Heart left ventricle (tissue), 16 donors: ENCODE measurements at places on chromosomes 5 and 9. TPM values are rescaled to one million over a fixed set of nuclear protein-coding genes. Genes with fewer than 3 reads are reported as not detected.

Gene GPR150
- total RNA-seq, result 0.17 TPM

Gene RAPGEF6
- total RNA-seq, result 7.6 TPM

Gene SV2C
- not detected for total RNA-seq

Gene TRAF1
- total RNA-seq, result 7.8 TPM

Gene AOPEP
- total RNA-seq, result 200 TPM

Gene ROR2
- 3.8 TPM for total RNA-seq

Gene HRCT1
- 8.1 TPM for total RNA-seq

Gene KIF27
- total RNA-seq, result 2.7 TPM

DNA sequence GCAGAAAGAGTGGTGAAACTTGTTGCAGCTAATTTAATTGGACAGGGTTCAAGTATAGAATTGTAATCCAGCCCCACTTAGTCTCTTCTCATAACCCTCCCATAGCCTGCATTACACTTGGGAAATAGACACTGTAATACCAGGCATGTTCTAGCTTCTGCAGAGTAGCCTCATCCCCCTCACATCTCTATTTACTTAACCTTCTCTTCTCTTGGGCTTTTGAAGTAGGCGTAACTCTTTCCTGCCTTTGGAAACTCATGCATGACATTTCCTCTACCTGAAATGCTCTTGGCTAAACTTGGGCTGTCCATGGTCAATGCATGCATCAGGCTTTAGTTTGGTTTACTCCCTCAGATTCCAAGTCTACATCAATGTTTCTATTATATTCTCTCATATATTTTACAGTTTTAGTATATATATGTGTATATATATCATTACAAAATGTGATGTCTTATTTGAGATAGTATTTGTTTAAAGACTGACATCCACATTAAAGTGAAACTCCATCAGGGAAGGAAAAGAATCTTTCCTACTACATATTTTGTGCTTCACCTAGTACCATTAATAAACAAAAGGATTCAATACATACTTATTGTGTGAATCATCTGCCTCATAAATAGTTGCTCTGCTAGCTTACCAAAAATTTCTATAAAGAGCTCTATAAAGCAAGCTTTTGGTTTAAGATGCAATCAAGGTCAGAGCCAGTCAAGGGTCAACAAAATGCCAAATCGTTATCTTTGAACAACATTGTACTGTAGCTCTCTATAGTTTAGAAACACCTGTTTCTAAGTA, 1158.0 kb downstream of the MAT2B start:
- no peak overlapping the region for H3K4me3 ChIP-seq
- H3K4me1 ChIP-seq, result no peaks in the 10 kb centered on the region
- no peak overlapping the region for H3K27ac ChIP-seq
- H3K36me3 ChIP-seq, result no peaks in the 10 kb centered on the region

GRCh38 chr5:168831383-168831782, 252.2 kb upstream of the PANK3 start:
- H3K27ac ChIP-seq, result no peak overlapping the region
- H3K27me3 ChIP-seq, result no peaks in the 10 kb centered on the region
- DNase-seq, result no peak
- H3K36me3 ChIP-seq, result no peaks in the 10 kb centered on the region
- H3K4me1 ChIP-seq, result no peaks in the 10 kb centered on the region
- H3K4me3 ChIP-seq, result no peak overlapping the region

- no peaks in the 10 kb centered on the region for H3K27me3 ChIP-seq
- no peaks in the 10 kb centered on the region for H3K4me1 ChIP-seq
- H3K36me3 ChIP-seq, result no peaks in the 10 kb centered on the region
- H3K4me3 ChIP-seq, result no peak overlapping the region
These were observed 1412.1 kb downstream of the EFNA5 start for GRCh38 chr5:106258591-106259125.

DNA sequence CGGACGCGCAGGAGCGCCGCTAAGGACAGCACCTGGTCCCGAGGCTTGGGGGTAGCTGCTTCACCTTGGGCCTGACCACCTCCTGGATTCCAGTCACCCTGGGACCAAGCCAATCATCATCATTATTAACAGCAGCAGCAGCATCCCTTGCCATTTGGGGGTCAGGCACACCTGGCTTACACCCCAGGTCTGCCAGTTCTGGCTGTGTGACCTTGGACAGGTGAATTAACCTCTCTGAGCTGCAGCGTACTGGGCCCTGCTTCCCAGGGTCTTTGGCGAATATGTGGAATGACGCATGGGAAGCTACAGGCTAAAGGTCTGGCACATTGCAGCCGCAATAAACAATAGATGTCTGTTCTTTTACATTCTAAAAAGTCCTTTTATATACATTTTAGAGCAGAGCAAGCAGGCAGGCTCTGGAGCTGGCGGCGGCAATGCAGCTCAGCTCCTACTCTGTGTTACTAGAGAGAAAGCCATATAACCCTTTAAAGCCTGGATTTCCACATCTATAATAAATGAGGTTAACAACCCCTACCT, 97.8 kb upstream of the CPLX2 start:
- H3K27me3 ChIP-seq, result peaks cover 27% of the 10 kb centered on the region
- no peaks in the 10 kb centered on the region for H3K4me1 ChIP-seq
- DNase-seq, result no peak
- no peaks in the 10 kb centered on the region for H3K36me3 ChIP-seq

GRCh38 chr5:108760512-108760911, 12.8 kb downstream of the FER start:
- H3K27me3 ChIP-seq, result no peaks in the 10 kb centered on the region
- no peaks in the 10 kb centered on the region for H3K36me3 ChIP-seq
- no peak overlapping the region for H3K27ac ChIP-seq
- peaks cover 3% of the 10 kb centered on the region for H3K4me1 ChIP-seq
- no peak for DNase-seq
- no peak overlapping the region for H3K4me3 ChIP-seq

DNA sequence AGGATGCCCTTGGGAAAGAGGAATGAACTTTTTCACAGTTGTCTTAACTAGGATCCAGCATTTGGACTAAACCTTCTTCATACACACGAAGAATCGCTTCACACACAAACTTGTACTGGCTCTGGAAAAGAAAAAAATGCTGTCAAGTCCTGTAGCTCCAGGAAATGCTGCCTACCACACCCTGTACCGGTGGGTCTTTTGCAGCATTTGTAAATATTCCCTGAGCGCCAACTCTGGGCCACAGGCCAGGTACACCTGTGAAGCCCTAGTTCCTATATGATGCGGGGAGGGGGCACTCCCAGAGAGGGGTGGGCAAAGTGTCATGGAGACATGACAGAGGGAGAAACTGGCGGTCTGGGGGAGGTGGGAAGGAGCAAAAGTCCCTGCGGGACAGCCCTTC, 58.7 kb upstream of the EPB41L4B start:
- H3K27ac ChIP-seq, result no peak overlapping the region
- no peak overlapping the region for H3K4me3 ChIP-seq
- DNase-seq, result no peak
- H3K36me3 ChIP-seq, result peaks cover 3% of the 10 kb centered on the region

DNA sequence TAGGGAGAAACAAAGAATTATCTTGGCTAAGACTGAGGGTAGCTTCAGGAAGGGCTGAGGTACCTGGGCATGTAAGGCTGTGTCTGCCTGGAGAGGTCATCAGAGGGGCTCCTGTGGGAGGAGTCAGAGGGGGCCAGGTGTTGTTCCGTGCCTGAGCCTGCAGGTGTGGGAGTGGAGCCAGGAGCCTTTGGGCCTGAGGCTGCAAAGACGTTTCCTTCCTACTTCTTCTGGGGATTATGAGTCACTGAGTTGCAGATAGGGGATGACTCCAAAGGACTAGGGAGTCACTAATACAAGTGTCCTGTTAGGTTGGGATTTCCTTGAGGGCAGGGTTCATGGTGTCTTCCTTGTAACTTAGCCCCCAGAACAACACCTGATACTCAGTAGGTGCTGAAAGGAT, 391.1 kb downstream of the ARHGEF28 start:
- H3K36me3 ChIP-seq, result no peaks in the 10 kb centered on the region
- no peak for DNase-seq
- no peak overlapping the region for H3K4me3 ChIP-seq
- no peaks in the 10 kb centered on the region for H3K27me3 ChIP-seq
- H3K4me1 ChIP-seq, result no peaks in the 10 kb centered on the region

DNA sequence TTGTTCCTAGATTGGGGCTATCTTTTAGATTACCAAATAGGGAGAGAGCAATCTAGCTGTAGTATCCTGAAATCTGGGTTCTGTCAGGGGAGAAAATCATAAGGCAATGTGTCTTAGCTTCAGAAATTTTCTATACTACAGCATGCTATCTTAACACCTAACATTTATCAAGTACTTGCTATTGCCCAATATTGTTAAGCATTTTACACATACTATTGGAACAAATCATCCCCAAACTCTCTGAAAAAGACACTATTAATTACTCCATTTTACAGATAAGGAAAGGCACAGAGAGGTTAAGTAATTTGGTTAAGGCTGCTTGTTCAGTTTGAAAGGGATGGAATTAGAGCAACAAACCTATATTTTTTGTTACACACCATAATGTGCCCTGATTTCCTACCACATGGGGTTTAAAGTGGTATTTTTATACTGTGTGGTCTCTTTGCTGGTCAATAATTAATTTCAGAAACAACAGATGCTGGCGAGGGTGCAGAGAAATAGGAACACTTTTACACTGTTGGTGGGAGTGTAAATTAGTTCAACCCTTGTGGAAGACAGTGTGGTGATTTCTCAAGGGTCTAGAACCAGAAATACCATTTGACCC, 57.2 kb upstream of the RIC1 start:
- H3K4me1 ChIP-seq, result peaks cover 17% of the 10 kb centered on the region
- no peaks in the 10 kb centered on the region for H3K27me3 ChIP-seq
- DNase-seq, result no peak
- H3K4me3 ChIP-seq, result no peak overlapping the region

GRCh38 chr5:156920042-156920860, 42.8 kb downstream of the TIMD4 start:
- H3K36me3 ChIP-seq, result no peaks in the 10 kb centered on the region
- H3K27ac ChIP-seq, result no peak overlapping the region
- no peaks in the 10 kb centered on the region for H3K4me1 ChIP-seq
- DNase-seq, result no peak

DNA sequence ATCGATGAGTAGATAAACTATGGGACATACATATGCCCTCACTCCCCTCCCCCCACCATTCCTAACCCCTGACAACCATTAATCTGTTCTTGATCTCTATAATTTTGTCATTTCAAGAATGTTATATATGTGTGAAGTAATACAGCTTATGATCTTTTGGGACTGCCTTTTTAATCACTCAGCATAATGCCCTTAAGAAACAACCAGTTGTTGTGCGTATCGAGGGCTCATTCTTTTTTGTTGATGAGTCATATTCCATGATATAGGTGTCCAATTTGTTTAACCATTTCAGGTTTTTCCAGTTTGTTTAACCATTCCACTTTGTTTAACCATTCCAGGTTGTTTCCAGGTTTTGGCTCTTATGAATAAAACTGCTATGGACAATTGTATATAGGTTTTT, 75.6 kb downstream of the ARHGEF28 start:
- no peaks in the 10 kb centered on the region for H3K4me1 ChIP-seq
- H3K27ac ChIP-seq, result no peak overlapping the region
- no peaks in the 10 kb centered on the region for H3K27me3 ChIP-seq
- H3K4me3 ChIP-seq, result no peak overlapping the region
- DNase-seq, result no peak

DNA sequence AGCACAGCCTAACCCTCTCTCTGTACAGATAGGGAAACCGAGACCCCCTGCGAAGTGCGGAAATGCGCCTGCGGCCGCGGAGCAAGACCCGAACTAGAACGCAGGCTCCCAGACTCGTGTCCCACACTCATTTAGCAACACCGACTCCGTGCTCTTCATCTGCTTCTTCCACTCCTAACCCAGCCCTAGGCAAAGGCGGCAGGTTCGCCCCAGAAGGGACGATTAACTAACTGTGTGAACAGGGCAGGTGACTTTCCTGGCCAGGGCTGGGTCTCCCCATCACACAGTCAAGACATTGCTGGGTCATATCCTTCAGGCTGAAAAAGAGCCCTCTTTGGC, 903 bp downstream of the CDX1 start:
- H3K27ac ChIP-seq, result no peak overlapping the region
- no peak for DNase-seq
- no peaks in the 10 kb centered on the region for H3K4me1 ChIP-seq
- H3K4me3 ChIP-seq, result no peak overlapping the region

- no peak overlapping the region for H3K27ac ChIP-seq
- H3K4me3 ChIP-seq, result no peak overlapping the region
- H3K36me3 ChIP-seq, result no peaks in the 10 kb centered on the region
- peaks cover 8% of the 10 kb centered on the region for H3K4me1 ChIP-seq
These were observed 11.3 kb downstream of the MSX2 start for GRCh38 chr5:174735498-174736330.

GRCh38 chr5:93622240-93622885, 39.3 kb downstream of the NR2F1 start:
- peaks cover 18% of the 10 kb centered on the region for H3K4me1 ChIP-seq
- no peak overlapping the region for H3K4me3 ChIP-seq
- peak overlapping the region; percentile 73 for H3K27ac ChIP-seq
- DNase-seq, result no peak
- H3K27me3 ChIP-seq, result no peaks in the 10 kb centered on the region

DNA sequence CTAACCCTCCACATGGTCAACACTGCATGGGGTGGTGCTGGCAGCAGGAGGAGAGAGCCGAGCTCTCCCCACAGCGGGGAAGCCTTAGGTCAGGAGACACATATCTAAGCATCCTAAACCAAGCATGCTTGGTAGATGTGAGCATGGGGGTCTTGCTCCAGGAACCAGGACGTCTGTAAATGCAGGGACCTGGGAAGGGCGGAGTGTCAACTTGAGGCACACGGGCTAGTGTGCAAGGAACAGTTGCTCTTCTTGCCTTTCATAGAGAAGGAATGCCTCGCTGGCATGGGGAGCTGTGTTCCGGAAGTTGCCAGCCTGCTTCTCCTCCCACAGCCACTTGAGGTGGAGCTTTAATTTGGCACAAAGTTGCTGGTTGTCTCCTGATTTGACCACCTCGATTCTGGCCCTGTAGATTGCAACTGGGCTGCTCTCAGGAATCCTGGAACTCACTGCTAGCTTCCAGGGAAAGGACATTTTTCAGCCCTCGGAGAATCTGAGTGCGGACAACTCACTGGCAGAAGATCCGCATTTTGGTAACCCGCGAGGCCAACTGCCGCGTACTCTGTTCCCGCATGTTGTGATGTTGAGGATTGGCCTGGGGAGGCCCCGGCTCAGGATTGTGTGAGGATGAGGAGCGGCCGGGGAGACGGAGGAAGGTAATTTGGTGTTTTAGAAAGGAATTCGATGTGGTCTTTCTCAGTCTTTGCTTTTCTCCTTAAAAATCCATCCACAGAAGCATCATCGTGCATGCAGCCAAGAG, 370.3 kb upstream of the IRX1 start:
- no peaks in the 10 kb centered on the region for H3K27me3 ChIP-seq
- no peaks in the 10 kb centered on the region for H3K36me3 ChIP-seq
- no peak overlapping the region for H3K27ac ChIP-seq
- peak; percentile 9 for DNase-seq
- H3K4me3 ChIP-seq, result no peak overlapping the region

DNA sequence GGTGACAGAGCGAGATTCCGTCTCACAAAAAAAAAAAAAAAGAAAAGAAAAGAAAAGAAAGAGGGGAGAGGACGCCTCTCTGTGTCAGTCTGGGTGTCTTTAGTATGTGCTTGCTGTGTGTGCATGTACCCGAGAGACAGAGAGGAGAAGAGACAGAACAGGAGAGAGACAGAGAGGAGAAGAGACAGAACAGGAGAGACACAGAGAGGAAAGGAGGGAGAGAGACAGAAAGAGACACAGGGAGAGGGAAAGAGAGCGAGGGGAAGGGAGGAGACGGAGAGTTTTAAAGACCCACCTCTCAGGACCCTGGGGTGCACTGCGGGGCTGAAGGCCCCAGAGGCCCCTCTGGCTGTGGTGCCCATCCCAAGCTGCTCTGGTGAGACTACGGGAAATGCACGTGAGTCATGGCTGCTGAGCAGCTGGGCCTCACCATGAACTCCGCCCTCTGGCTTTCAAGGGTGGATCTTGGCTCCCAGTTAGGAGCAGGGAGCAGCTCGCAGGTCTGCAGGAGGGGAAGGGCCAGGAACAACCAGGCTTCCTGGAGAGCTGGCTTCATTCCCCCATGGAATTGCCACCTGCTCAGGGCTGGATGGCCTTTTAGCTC, 7.9 kb downstream of the SLC6A3 start:
- H3K36me3 ChIP-seq, result no peaks in the 10 kb centered on the region
- no peak overlapping the region for H3K27ac ChIP-seq
